ENCODE measurements at places on chromosomes 12 and 14.
A peak's percentile ranks its signal among the peaks of the same experiment; 100 is the strongest.

GRCh38 chr14:91884664-91885063 lies 17.3 kb upstream of the TC2N start:
- DNase-seq = no peak

- DNase-seq = no peak
Measured at GRCh38 chr14:104253901-104254353, 115.5 kb downstream of the KIF26A start.

DNA sequence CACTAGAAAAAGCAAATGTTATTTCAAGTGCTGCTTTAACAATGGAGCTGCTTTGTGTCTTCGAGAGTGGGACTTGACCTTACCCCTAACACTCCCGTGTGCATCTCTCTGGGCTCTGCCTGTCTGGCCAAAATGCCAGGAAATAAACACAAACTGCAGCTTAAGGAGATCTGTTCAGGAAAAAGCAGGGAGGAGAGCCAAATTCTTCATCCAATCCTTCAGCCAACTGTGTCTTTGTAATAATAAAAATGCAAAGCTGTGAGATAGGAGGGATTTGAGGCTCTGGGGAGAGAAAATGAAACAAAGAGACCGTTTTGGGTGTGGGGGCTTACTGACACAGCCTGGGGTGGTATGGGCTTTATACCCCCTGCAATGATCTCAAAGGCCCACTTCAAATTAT lies 85.8 kb upstream of the WSCD2 start:
- no peak for DNase-seq

- DNase-seq = peak; percentile 86
Measured at GRCh38 chr12:74317078-74317601, 220.5 kb upstream of the ATXN7L3B start.

DNA sequence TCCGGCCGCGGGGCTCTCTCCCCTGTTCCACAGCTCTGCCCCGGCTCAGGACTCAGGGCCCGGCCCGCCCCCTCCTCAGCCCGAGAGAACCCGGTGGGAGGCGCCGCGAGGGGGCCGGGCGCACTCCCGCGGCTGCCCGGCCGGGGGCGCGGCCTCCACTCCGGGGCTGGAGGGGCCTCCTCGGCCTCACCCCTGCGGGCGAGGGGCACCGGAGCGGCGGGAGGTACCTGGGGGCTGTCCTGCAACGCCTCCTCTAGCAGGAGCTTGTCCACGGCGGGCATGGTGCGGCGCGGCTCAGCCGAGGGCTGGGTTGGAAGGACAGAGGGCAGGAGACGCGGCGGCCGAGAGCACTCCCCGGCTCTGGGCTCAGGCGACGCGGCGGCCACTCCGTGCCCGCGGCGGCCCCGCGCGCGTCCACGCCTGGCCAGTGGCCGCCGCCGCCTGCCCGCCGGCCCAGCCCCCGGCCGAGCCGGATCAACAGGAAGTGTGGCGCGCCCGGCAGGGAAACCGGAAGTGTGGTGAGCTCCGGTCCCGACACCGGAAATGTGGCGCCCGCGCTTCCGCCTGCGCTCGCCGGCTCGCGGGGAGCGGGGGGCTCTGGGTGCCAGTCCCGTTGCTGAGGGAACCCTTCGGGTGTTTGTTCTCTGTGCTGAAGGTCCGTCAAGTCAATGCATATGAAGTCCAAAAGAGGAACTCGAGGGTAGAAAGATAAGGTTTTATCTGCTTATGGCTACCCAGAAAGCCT lies at the start of gene APPL2:
TSS of gene APPL2 (minus strand) at position 443 of the 745 bp plus-strand sequence. CDS start at position 281, 162 bp downstream.
- peak; percentile 96 for DNase-seq

GRCh38 chr12:2673966-2674810 lies 120.6 kb upstream of the FKBP4 start:
- no peak for DNase-seq

- DNase-seq = no peak
Measured at GRCh38 chr12:120470150-120470784, 719 bp upstream of the SRSF9 start.

- DNase-seq = no peak
Measured at GRCh38 chr14:104582662-104583061, 3.1 kb downstream of the C14orf180 start.

GRCh38 chr12:92418381-92418780 lies 272.7 kb upstream of the BTG1 start:
- DNase-seq = no peak

DNA sequence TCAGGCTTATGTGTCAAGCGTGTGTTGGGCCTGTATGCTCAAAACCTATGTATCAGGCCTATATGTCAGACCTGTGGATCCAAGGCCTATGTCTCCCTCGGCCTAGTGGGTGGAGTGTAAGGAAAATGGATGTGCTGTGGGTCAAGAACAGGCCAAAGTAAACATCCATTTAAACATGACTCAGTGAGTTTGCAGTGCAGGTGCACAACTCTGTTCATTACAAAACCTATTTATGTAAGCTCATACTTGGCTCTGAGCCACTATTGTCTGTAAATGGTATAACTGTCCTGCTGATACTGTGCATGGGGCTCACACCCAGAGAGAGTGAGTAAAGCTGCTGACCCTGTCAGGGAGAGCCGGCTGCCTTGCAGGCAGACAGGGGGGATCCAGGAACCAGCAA lies 249.7 kb upstream of the AVPR1A start:
- peak; percentile 22 for DNase-seq

DNA sequence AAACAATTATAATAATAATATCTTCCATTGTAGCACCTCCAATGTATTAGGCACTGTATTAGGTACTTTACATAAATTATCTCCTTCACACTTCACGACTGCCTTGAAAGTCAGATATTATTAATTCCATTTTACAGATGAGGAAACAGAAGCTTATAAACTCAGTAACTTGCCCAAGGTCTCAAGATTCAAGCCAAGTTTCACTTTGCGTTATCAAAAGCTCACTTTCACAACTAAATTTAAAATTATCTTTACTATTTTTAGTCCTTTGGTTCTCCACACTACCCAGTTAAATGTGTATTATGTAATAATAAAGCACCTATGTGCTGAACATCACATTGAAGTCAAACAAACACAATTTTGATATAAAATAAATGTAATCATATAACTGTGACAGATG lies 55.8 kb downstream of the NUMB start:
- no peak for DNase-seq
